ENCODE measurements at places on chromosomes 5 and 9. TPM values are rescaled to one million over a fixed set of nuclear protein-coding genes. Genes with fewer than 3 reads are reported as not detected.

DNA sequence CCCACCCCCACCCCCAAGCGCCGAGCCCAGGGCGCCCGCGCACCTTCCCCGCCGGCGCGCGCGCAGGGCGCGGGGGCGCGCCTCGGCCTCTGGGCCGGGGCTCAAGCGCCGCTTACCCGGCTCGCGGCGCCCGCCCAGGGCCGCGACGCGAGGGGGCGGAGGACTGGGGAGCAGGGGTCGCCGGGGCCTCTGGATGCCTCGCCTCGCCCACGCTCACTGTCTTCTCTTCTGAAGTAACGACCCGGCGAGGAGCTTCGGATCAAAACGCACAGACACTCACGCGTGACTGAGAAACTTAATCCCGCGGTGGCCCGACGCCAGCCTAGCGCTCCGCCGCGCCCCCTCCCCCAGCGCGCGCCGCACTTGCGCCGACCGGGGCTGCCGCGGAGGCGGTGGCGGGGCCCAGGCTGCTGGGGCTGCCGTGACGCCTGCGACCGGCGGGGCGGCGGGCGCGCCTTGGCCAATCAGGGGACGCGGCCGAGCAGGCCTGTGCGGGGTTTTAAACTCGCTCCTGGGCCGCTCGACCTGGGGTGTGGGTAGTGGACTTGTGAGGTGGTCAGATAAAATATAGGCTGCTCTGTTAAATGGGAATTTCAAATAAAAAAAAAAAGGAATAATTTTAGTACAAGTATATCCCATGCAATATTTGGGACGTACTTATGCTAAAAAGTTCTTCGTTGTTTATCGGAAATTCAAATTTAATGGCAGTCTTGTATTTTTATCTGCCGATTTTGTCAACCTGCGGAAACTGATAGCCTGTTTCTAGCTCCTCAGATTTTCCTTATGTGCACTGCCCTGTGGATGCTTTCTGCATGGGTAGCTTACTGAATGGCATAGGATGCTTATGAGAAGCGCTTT, at the start of gene MPDZ:
Gene MPDZ (minus strand): TSS at position 409 of the 858 bp plus-strand sequence. CDS start 29,377 bp downstream, outside the sequence.
- no peaks in the 10 kb centered on the region for H3K36me3 ChIP-seq
- peaks cover 9% of the 10 kb centered on the region for H3K4me1 ChIP-seq
- H3K27me3 ChIP-seq: no peaks in the 10 kb centered on the region
- H3K4me3 ChIP-seq: peak within 1 kb of the TSS; percentile 89

DNA sequence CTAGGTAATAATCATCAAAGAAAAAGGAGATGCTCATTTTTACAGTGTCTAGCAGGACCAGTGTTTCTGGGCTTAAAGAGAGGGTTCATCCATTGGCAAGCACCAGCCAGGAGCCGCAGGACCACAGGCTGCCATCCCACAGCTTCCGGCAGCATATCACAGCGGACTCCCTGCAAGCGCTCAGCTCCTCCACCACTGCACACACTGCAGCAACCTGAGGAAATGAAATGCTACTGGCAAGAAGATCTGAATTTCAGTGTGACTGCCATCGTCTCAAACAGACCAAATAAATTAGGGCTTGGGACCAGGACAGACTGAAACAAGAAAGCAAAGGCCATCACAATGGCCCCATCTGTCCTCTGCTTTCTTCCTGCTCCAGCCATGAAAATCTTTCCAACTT, 114.2 kb downstream of the TTC39B start:
- H3K27ac ChIP-seq: no peak overlapping the region
- no peak for DNase-seq
- no peaks in the 10 kb centered on the region for H3K4me1 ChIP-seq
- no peak overlapping the region for H3K4me3 ChIP-seq
- H3K36me3 ChIP-seq: no peaks in the 10 kb centered on the region

DNA sequence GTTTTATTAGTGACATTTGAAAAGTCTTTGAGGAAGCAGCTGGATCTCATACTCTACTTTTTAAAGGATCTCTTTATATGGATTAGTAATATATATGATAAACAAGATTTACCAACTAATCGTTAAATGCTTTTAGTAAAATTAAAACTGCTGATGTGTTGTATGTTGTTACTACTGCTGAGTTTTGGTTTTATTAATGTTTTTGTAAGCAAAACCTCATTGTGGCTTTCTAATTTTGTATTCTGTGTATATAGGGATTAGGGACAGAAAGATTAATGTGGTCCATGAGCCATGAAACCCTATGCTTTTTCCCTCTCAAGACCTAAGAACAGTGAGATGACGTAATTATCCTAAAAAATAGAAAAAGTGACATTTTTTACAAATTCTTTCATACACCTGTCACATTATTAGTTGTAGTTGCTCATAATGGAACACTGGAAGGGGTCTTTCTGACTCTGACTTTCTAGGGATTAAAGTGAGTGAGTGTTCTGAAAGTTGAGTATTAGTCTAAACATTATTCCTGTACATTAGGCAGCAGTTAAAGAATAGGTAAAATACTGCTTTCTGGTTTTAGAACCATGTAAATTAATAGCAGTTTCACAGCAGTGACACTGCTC, 85.9 kb downstream of the SLC12A2 start:
- no peaks in the 10 kb centered on the region for H3K27me3 ChIP-seq
- H3K4me3 ChIP-seq: no peak overlapping the region
- H3K36me3 ChIP-seq: no peaks in the 10 kb centered on the region
- H3K27ac ChIP-seq: no peak overlapping the region

DNA sequence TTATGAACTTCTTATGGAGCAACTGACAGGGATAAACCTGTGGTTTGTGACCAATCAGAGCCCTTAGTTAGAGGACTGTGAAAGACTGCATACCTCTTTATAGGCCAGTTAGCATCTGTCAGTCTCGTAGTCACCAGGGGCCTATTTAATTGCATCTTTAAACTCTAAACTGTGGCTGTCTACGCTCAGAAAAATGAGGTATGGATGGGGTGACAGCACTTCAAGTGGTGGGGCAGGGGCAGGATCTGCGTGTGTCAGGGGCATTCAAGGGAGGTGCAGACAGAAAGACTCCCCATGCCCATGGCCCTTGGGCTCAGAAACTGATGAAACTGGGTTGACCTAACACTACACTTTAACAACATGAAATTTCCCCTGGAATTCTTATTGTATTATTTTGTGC, 132.6 kb upstream of the TBCA start:
- H3K27ac ChIP-seq: no peak overlapping the region
- no peaks in the 10 kb centered on the region for H3K36me3 ChIP-seq

The SVEP1 gene
- total RNA-seq: 0.04 TPM

The VCAN gene
- 6.7 TPM for total RNA-seq

The KCNV2 gene
- total RNA-seq: not detected
